ENCODE measurements at places on chromosomes 7 and 10. TPM values are rescaled to one million over a fixed set of nuclear protein-coding genes. Genes with fewer than 3 reads are reported as not detected.

The SPOCK2 gene
- total RNA-seq = 23.9 TPM

The C10orf95 gene
- total RNA-seq = not detected

- no peak for DNase-seq
These were observed 130.1 kb downstream of the MYO3A start for GRCh38 chr10:26064106-26064505.

GRCh38 chr7:90723233-90723632 is 127.1 kb downstream of the CDK14 start:
- no peak for DNase-seq

DNA sequence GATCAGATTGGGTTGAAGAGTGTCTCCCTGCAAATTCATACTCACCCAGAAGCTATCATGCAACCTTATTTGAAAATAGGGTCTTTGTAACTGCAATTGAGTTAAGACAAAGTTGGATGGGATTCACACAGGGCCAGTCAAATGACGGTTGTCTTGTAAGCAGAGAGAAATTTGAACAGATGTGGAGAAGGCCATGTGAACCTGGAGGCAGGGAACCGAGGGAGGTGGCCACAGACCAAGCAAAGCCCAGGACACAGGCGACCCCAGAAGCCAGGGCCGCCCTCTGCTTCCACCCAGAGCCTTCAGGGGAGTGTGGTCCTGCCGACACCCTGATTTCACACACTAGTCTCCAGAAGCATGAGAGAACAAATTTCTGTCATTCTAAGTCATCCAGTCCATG is 140.8 kb downstream of the SFMBT2 start:
- no peak for DNase-seq

- no peak for DNase-seq
These were observed 195.7 kb downstream of the THSD7A start for GRCh38 chr7:11636274-11636673.

- no peak for DNase-seq
These were observed 89.9 kb downstream of the CDH23 start for GRCh38 chr10:71486484-71487114.

DNA sequence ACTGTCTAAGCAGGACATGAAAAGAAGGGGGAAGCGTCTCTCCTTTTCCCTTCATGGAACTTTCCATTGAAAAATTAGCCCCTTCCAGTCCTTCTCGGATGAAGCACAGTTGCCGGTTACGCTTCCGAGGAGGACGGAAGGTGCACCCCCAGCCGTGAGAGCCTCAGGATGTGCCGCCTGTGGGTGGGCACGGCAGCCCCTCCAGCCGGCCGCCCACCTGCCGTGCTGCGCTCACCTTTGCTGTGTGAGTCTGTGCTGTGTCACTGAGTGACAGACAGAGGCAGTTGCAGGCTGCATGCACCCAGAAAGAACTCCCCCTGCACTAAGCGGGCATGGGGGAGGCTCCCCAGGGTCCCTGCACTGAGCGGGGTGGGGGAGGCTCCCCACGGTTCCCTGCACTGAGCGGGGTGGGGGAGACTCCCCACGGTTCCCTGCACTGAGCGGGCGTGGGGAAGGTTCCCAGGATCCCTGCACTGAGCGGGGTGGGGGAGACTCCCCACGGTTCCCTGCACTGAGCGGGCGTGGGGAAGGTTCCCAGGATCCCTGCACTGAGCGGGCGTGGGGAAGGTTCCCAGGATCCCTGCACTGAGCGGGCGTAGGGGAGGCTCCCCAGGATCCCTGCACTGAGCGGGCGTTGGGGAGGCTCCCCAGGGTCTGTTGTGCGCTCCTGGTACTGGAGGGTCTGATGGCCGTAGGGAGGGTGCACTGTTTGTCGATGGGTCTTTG is 74.2 kb downstream of the DNAJB6 start:
- no peak for DNase-seq

DNA sequence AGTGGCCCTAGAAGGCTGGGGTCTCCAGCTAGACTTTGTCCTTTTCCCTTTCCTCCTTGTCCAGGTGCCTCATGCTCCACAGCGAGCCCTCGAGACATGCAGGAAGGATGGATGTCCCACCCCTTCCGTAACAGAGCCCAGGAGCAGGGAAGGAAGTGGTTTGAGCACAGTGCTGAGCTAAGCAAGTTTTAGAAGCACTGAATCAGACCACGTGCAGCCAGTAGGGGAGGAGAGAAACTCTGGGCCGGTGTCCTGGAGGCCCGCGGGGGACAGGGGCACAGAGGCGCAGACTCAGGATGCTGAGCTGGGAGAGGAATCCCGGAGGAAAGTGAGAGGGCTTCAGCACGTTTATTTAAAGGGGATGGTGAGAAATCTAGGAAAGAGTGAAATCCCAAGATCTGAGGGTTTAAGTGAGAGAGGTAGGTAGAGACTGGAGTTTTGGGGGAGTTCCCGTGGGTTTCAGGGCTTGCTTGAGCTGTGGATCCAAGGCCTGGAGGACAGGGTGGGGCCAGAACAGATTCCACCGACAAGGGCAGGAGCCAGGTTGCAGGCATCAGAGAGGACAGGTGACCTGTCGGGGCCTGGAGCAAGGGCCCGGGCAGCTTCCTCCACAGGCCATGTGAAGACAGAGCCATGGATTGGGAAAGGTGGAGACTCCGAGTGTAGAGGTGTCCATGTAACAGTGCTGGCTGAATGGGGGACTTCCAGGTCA is 4.4 kb upstream of the IRF5 start:
- DNase-seq = no peak

GRCh38 chr7:91342346-91342745 is 78.1 kb downstream of the FZD1 start:
- DNase-seq = no peak

- DNase-seq = no peak
These were observed 201.2 kb upstream of the MDFIC start for GRCh38 chr7:114720725-114721124.

- DNase-seq = no peak
These were observed 75.3 kb upstream of the AASS start for GRCh38 chr7:122219253-122219865.

DNA sequence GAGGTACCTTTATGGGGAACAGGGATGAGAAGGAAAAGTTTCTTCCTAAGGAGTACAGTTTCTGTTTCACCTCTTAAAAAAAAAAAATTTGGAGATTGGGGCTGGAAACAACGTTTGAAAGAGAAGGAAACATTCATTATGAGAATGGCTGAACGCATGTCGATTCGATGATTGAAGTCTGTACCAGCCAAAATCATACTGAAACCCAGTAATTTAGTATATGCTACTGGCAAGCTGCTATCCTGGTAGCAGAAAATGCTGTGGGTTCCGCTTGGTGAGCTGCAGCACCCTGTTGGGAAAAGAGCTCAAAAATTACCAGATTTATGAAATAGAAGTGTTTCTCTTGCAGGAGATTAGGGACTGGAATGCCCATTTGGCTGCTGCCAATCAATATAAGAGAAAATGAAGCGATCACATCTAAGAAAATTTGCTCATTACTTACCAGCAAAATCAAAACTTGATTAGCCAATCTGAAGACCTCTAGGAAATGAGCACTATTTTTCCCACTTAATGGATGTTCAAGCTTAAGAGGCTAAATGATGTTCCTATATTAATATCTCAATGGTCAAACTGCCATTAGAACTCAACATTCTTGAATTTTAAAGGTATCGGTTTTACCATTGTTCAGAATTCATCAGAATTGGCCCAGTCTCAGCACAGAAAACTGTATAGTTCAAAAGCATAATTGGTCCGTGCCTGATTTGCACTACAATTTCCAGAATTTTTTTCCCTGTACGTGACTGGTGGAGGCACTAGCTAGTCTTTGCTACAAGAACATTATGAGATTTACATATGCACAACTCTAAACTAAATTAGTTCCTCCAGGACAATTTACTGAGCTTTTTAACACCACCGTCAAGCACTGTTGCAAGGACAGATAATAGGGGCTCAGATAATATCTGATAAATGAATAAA is 1.2 kb upstream of the ITGB1 start:
- DNase-seq = no peak

DNA sequence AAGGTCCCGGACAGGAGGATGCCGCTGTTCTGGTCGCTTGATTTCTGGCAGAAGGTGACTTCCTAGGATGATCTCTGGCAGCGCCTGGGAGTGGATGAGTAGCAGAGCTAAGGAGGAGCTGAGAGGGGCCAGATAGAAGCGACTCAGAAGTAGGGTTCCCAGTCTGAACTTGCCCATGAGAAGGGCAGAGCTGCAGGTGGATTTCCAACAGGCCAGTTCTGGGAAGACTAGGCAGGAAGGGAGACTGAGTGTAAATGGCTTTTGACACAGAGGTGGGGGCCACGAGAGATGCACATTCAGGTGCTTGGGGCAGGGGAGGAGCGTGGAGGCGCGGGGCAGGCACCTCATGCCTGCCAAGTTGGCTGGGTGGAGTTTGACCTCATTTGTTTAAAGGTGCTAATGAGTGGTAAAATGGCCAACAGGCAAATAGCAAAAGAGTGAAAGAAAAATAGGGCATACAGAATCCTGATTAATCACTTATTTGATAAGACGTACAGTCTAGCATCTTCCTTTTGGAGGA is 58.8 kb downstream of the SHH start:
- no peak for DNase-seq

DNA sequence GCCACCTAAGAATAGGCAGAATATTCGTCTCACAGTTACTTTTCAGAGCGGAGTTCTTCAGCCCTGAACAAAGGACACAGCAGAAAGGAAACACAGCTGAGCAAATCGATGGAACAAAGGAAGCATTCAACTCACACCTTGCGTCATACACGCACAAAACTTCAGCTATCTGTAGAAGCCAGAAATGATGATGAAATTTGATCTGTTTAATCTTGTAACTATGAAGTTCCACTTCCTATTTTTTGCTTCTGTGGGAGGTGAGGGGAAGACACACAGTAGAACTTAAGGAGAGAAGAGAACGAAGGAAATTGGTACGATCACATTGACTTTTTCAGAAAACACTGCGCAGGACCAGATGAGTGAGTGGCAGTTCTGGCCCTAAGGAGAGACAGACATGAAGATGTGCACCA is 26.2 kb downstream of the FAM171A1 start:
- DNase-seq = no peak

The LMOD2 gene
- total RNA-seq = not detected

DNA sequence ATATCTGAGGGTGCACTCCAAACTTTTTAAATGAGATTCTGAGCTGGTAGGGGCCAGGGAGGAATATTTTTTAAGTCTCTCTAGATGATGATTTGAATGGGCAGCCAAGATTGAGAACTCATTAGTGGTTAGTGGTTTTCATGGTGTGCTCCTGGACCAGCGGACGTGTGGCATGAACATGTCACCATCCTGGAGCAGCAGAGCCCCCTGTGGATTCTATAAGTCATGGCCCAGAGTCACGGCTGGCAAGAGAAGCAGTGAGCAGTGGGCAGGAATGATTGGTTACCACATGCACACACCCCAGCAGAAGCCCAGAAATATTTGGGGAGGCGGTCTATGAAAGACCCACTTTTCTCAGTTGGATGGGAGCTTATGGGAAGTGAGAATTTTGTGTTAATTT is 21.2 kb upstream of the UCN3 start:
- no peak for DNase-seq

The ARL3 gene
- 4.0 TPM for total RNA-seq

The PDCD11 gene
- total RNA-seq = 55.2 TPM

DNA sequence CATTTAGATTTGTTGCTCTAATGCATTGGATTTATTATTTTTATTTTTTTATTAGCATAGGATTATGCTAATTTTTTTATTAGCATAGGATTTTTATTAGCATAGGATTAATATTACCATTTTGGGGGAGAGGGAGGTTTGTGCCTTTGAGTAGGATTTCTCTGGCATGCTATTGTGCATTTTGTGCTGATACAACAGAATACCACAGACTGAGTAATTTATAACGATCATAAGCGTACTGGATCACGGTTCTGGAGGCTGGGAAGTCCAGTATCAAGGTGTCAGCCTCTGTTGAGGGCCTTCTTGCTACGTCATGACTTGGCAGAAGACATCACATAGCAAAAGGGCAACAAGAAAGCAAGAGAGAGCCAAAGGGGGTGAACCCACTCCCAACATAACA is 187.5 kb downstream of the XPNPEP1 start:
- no peak for DNase-seq

- DNase-seq = no peak
These were observed 397.6 kb downstream of the GPAM start for GRCh38 chr10:111785921-111786320.

The LRRN3 gene
- total RNA-seq = 5.3 TPM

DNA sequence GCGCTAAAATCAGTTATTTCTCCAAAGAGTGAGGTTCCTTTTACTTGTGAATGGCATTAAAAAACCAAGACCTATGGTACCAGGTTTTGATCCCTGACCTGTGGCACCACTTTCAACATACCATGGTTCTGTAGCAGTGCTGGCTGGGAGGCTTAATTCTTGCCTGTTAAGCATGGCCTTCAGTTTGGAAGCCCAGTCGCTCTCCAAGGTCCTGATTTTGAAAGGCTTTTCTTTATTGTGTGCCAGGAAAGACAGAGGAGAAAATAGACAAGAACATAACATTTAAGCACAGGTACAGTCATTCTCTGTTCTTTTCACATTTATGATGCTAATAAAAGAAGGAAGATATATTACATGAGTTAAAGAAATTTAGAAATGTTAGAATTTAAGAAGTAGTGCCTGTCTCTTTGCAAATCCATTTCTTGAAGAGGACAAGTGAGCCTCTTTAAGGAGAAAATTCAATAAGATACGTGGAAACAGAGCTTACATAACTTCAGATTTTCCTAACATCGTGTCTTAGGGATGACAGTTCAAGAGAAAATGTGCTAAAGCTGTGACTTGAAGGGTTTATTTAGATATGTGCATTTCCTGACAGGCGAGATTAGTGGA is 357.6 kb downstream of the DPP6 start:
- DNase-seq = no peak

DNA sequence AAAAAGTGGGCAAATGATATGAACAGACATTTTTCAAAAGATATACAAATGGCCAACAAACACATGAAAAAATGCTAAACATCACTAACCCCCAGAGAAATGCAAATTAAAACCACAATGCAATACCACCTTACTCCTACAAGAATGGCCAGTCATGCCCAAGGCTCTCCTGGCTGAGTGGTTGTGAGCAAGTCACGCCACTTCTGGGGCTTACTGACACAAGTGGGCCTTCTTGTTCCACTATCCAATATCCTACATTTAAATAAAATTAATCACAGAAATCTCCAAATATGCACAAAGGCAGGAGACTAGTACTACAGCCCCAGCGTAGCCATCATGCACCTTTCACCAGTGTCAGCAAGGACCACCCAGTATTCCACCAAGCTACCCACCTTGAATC is 181.9 kb downstream of the TNS3 start:
- no peak for DNase-seq

- DNase-seq = no peak
These were observed 3.5 kb upstream of the FRAT2 start for GRCh38 chr10:97338041-97338440.

GRCh38 chr7:1659696-1660095 is 10.4 kb upstream of the ELFN1 start:
- DNase-seq = no peak

The UFSP1 gene
- 8.0 TPM for total RNA-seq

DNA sequence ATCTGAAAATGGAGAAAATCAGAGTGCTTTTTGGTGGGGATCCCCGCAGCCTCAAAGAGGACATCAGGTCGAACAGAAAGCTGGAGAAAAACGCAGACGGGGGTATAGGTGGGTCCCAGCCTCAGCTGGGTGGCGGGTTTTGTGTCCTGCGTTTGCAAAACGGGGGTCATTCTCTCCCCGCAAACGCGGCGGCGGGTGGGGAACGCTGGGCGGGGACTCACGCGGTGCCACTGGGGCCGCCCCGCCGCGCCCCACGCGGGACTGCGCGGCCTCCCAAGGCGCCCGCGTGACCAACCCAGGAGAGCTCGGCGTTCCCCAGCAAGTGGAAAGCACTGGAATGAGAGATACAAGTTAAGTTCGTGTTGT is 806 bp upstream of the VIPR2 start:
- DNase-seq = no peak

The WEE2 gene
- total RNA-seq = 0.79 TPM

- no peak for DNase-seq
These were observed 191.7 kb upstream of the IMMP2L start for GRCh38 chr7:111753968-111754367.
